Body of pancreas (tissue), 4 donors: ENCODE measurements at places on chromosomes 12 and 14. TPM values are rescaled to one million over a fixed set of nuclear protein-coding genes. Genes with fewer than 3 reads are reported as not detected.

DNA sequence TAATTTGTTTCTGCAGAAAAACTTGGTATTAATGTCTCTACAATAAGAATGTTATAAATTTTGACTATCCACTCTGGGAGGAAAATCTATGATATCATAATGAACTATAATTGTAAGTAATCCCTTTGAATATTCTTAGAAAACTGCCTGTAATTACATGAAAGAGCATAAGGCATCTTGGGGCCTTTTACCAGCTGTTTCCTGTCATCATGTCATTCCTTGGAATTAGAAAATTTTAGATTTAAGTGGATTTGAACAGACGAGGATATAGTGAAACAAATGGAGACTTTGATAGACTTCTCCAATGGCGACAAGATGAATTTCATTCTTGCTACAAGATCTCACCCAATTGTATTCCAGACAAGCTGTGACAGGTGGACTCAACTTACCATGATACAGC is 423.4 kb upstream of the FLRT2 start:
- H3K36me3 ChIP-seq: no peaks in the 10 kb centered on the region
- no peak overlapping the region for H3K4me3 ChIP-seq
- no peaks in the 10 kb centered on the region for H3K4me1 ChIP-seq
- H3K27me3 ChIP-seq: no peaks in the 10 kb centered on the region
- DNase-seq: no peak
- no peak overlapping the region for H3K27ac ChIP-seq

The PTPRB gene
- total RNA-seq: 4.9 TPM

The KRT75 gene
- not detected for total RNA-seq

The TMTC1 gene
- total RNA-seq: 15.6 TPM

GRCh38 chr12:6347367-6348338 is 5.8 kb upstream of the TNFRSF1A start:
- no peaks in the 10 kb centered on the region for H3K36me3 ChIP-seq
- H3K27me3 ChIP-seq: no peaks in the 10 kb centered on the region
- no peak overlapping the region for H3K4me3 ChIP-seq
- peak overlapping the region; percentile 62 for H3K27ac ChIP-seq
- peak; percentile 58 for DNase-seq

DNA sequence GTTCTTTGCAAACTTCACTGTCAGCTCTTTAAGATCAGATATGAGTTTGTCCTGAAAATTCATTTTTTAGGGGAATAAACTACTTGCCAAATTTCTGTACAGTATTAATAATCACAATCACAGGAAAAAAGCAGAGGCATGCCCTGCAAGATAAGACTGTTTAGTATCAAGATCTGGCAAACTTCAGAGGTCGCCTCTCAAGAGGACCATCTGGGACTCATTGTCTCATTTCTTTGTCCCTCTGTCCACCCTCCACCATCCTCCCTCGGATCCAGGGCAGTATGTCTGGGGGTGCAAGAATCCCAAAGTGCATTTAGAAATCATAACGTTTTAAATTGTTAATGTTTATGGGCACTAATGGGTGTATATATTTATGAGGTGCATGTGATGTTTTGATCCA is 232.4 kb upstream of the FKBP4 start:
- no peaks in the 10 kb centered on the region for H3K27me3 ChIP-seq
- no peaks in the 10 kb centered on the region for H3K36me3 ChIP-seq
- no peak overlapping the region for H3K27ac ChIP-seq
- DNase-seq: no peak
- H3K4me3 ChIP-seq: no peak overlapping the region

The SYNDIG1L gene
- total RNA-seq: not detected

The STAC3 gene
- 2.0 TPM for total RNA-seq

DNA sequence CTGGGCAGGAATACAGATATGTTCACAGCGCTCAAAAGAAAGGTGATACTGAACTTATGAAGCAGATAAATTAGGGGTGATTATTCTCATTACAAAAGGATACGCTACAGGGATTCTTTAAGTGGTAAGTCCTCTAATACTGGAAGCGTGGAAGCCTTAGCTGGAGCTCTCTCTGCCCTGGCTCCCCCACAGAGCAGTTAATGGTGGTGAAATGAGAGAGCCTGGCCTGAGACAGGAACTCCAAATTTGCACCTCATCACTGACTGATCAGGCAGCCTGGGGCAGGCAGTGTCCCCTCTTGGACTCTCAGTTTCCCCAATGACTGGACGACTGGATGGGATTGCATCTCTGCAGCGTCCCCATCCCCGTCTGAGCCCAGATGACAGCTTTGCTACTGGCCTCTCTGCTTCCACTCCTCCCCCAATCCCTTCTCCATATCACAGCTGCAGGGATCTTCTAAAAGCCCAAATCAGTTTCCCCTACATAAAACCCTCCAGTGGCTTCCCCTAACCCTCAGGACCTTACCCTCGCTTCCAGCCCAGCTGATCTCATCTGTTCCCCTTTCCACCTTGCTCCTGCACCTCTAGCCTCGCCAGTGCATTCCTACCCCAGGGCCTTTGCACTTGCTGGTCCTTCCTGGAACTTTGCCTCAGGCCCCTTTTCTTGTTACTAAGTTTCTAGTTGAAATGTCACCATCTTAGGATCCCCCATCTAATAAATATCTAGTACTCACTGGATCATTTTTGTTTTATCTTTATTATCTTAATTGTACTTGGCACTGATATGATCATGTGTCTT is 171.7 kb upstream of the LHX5 start:
- no peak overlapping the region for H3K27ac ChIP-seq
- H3K27me3 ChIP-seq: no peaks in the 10 kb centered on the region
- no peak overlapping the region for H3K4me3 ChIP-seq
- DNase-seq: no peak
- no peaks in the 10 kb centered on the region for H3K4me1 ChIP-seq
- H3K36me3 ChIP-seq: no peaks in the 10 kb centered on the region

The OGFOD2 gene
- total RNA-seq: 8.6 TPM

DNA sequence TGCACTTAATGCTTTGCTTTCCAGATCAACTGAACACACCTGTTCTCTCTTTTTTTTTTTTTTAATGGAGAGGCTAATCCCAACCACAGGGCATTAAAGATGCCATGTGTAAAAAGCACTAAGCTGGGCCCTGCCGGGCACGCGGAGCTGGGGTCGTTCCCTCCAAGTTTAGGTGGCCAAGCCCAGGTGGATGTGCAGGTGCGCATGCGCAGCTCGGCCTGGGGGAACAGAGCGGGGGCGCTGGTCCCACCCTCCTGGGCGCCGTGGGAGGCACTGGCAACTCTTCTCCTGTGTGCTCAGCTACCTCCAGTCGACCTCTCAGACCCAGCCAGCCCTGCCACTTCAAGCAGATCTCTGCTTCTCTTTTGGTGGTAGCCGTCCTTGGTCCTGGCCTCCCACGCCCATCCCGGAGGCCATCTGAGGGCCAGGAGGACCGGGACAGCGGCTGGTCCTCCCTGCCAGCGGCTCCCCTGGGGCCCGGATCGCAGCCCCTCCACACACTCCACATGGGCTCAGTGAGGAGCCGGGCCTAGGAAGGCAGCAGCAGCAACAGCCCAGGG is 679.3 kb downstream of the BCL11B start:
- DNase-seq: no peak
- H3K36me3 ChIP-seq: no peaks in the 10 kb centered on the region
- no peak overlapping the region for H3K4me3 ChIP-seq
- H3K27me3 ChIP-seq: no peaks in the 10 kb centered on the region

GRCh38 chr14:35277179-35277578 is 15.0 kb upstream of the PSMA6 start:
- no peak overlapping the region for H3K4me3 ChIP-seq
- H3K27ac ChIP-seq: no peak overlapping the region
- DNase-seq: no peak
- H3K27me3 ChIP-seq: no peaks in the 10 kb centered on the region
- H3K4me1 ChIP-seq: no peaks in the 10 kb centered on the region

DNA sequence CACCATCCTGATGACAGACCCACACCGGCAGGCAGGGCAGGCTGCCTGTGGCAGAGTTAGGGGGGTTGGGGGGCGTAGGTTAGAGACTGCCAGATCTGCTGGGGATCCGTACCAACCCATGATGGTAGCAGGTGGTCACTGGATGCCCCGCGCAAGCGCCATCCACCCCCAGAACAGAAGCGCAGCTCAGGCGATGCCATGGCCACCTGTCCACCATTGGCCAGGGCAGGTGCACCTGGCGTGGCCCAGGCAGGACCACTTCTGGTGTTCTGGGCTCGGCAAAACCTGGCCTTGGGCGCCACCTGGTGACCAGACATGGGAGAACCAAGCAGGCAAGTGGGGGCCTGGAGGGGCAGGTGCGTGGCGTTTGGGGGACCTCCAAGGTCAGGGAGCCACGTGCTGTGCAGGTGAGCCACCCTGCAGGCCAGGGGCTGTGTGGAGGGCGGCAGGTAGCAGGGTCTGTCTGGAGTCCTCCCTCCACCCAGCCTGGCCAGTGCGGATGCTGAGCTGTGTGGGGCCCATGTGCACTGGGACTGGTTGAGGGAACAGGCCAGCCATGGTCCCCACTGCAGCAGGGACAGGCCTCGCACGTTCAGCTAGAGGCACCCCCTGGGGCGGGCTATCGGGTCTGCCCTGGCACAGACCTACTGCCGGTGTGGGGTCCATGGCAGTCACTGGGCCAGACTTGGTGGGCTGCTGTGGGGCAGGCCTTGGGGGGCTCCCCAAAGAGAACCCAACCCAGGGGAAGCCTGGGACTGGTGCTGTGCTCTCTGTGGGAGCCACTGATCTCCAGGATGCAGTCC is 15.6 kb downstream of the BAG5 start:
- no peaks in the 10 kb centered on the region for H3K36me3 ChIP-seq
- H3K27me3 ChIP-seq: no peaks in the 10 kb centered on the region
- no peak overlapping the region for H3K27ac ChIP-seq
- no peak overlapping the region for H3K4me3 ChIP-seq

The RHOJ gene
- total RNA-seq: 7.3 TPM

DNA sequence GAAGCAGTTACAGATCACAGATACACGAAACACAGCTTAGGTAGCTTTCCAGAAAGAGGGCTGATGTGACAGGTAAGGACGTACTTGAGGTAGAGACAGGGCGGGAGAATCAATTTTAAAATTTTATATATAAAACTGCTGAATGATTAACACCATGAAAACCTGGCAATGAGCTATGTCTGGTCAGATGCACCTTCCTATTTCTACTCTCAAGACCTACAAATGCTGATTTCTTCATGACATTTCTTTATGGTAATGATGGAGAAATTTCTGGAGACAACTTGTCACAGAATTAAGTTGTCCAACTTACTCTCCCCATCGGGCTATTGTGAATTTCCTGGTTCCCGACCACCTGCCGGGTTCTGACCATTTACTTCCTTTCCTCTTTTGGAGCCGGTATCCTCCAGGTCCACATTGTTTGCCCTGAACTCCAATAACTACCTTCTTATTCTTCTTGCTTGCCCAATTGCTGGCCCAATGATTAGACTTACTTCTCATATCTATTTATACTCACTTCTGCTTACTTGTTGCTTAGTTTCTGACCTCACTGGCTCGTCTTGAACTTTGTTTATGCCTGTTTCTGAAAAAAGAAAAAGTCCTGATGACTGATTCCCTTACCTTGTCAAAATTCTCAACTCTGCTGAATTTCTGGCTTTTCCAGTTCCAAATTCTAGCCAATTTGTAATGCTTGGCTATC is 12.8 kb upstream of the ATP2B1 start:
- no peak for DNase-seq
- H3K4me1 ChIP-seq: no peaks in the 10 kb centered on the region
- no peak overlapping the region for H3K4me3 ChIP-seq
- H3K36me3 ChIP-seq: no peaks in the 10 kb centered on the region
- no peak overlapping the region for H3K27ac ChIP-seq
- no peaks in the 10 kb centered on the region for H3K27me3 ChIP-seq

- peaks cover 5% of the 10 kb centered on the region for H3K4me1 ChIP-seq
- no peaks in the 10 kb centered on the region for H3K27me3 ChIP-seq
- no peak for DNase-seq
- H3K4me3 ChIP-seq: no peak overlapping the region
Observed at GRCh38 chr14:70780396-70781075, 28.8 kb downstream of the MAP3K9 start.

The SLC10A1 gene
- total RNA-seq: not detected

GRCh38 chr12:109714141-109714912 is 702 bp downstream of the FAM222A start:
- H3K27me3 ChIP-seq: no peaks in the 10 kb centered on the region
- no peaks in the 10 kb centered on the region for H3K36me3 ChIP-seq
- H3K4me1 ChIP-seq: peaks cover 65% of the 10 kb centered on the region
- peak overlapping the region; percentile 74 for H3K27ac ChIP-seq
- H3K4me3 ChIP-seq: peak overlapping the region; percentile 30

The MSI1 gene
- total RNA-seq: 1.3 TPM

The SDS gene
- 0.33 TPM for total RNA-seq

DNA sequence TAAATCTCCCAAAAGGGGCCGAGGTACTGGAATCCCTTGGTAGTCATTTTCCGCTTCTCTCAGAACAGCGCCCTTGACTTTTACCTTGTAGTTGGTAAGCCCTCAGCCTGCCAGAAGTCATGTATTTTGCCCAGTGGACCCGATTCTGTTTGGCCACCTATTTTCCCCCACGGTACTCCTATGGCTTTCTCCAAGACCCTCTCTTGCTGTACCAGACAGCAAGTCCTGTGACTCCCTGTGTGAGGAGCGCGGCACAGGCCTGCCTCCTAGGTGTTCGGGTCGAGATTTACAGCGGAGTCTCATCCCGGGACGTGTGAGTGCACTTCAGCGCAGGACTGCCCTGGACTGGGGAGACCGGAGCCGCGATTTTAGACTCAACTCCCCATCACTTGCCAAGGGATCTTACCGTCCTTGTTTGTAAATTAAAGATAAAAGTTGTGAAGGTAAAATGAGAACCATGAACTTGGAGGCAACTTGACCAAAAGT is 1.1 kb upstream of the MBD6 start:
- peak overlapping the region; percentile 99 for H3K27ac ChIP-seq
- peaks cover 73% of the 10 kb centered on the region for H3K4me1 ChIP-seq
- DNase-seq: peak; percentile 51
- H3K4me3 ChIP-seq: no peak overlapping the region

The TCL1B gene
- not detected for total RNA-seq

DNA sequence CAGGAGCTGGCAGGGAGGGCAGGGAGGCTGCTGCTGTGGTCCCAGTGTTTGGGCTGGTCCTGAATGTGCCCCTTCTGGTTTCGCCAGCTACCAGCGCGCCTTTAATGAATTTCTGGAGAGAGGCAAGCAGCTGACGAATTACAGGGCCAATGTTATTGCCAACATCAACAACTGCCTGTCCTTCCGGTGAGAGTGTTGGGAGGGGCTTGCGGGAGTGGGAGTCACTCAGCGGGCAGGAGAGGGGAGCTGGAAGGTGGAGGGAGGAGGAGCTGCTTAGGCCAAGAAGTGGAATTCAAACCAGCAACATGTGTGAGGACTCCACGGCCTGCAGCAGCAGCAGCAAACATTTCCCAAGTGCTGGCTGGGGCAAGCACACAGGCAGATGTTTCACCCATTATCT is 7.7 kb downstream of the TNFAIP2 start:
- DNase-seq: peak; percentile 47
- H3K27ac ChIP-seq: no peak overlapping the region
- no peaks in the 10 kb centered on the region for H3K27me3 ChIP-seq
- peaks cover 63% of the 10 kb centered on the region for H3K4me1 ChIP-seq
- no peak overlapping the region for H3K4me3 ChIP-seq
- H3K36me3 ChIP-seq: peaks cover 3% of the 10 kb centered on the region
